ENCODE measurements at places on chromosomes 16 and 17.

DNA sequence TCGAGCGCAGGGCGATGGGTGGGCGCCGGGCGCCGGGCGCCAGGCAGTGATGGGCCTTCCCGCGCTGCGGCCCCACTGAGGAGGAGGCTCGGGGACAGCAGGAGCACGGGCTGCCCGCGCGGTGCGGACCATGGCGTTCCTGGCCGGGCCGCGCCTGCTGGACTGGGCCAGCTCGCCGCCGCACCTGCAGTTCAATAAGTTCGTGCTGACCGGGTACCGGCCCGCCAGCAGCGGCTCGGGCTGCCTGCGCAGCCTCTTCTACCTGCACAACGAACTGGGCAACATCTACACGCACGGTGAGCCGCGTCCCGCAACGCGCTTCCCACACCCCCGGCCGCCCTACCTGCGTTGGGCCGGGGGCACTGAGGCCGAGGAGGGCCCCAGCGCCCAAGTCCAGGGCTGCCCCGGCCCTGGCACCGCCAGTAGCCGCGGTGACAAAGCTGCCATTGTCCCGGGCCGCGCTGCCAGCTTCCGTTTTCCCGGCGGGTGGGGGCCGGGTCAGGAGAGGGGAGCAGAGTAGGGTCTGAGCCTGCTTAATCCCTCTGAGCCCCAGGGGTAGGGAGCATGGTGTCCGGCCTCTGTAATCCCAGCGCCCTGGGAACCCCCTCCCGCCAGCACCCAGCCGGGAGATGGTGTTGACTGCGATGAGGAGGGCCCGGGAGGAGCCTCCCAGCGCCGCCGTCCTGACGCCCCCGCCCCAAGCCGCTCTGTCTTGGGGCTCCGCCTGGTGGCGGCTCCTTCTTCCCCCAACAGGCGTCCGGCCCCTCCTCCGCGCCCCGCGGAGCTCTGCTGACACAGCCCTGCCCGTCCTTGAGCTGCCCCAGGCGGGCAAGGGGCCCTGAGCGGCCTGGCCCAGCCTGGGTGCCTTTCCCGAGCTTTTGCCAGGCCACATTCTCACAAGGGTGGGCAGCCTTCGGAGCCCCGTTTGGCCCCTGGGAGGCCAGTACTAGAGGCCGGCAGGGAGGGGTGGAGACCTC lies 685 bp downstream of the PAQR4 start:
- DNase-seq = peak; percentile 86

- DNase-seq = no peak
Measured at GRCh38 chr17:12631076-12631475, 34.6 kb upstream of the MYOCD start.

GRCh38 chr16:70552675-70553074 lies 29.1 kb downstream of the SF3B3 start:
- no peak for DNase-seq

DNA sequence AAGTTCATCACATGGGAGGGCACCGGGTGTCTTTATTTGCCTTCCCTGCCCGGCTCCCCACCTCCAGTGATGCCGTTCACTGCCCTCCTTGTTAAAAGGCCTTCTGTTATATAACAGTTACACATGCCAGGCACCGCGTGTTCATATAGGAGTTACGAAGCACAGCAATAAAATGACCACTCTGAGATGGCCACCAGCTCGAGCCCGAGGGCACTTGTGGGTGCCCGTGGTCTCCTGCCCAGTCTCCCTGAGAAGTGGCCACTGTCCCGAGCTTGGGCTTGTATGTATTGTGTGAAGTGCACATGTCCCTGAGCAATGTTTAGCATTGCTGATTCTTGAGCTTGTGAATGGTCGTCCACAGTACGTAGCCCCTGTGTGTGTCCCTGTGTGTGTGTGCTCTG lies 355.6 kb downstream of the SEC14L1 start:
- no peak for DNase-seq

DNA sequence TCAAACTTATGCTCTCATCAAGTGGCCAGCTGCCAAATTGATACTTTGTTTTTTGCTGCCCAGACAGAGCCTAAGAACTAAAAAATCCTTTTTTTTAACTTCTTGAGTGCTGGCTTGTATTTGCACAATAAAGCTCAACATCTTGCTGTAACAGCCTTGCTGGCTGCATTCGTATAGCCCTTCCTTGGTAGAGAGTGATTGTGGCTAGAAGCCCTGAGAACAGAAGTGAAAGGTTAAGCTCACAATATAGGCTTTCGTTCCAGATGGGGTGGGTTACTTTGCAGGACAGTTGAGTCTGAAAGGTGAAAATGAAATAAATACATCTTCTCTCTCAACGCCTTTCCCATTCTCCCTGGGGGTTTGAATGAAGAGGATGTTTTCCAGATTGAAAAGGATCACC lies 278.8 kb downstream of the HS3ST3B1 start:
- no peak for DNase-seq

DNA sequence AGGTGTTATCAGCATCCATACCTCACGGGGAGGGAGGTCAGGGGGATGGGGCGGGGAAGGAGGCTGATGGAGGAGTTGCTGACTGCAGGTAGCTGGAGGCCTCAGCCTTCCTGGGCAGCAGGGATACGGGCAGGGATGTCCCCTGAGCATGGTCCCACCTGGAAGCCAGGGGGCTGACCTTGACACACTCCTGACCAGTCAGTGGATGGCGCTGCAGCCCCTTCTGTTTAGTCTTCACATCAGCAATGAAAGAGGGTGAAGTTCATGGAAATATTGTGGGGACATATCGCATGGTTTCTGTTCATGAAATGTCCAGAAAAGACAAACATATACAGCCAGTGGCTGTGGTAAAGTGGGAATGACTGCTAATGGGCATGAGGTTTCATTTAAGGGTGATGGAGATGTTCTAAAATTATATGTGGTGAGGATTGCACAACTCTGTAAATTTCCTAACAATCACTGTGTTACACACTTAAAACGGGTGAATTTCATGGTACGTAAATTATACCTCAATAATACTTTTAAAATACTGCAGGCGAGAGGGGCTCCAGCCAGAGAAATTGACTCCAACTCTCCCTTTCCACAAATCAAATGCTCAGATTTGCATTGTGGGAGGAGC lies 489.6 kb downstream of the CDH13 start:
- DNase-seq = no peak

DNA sequence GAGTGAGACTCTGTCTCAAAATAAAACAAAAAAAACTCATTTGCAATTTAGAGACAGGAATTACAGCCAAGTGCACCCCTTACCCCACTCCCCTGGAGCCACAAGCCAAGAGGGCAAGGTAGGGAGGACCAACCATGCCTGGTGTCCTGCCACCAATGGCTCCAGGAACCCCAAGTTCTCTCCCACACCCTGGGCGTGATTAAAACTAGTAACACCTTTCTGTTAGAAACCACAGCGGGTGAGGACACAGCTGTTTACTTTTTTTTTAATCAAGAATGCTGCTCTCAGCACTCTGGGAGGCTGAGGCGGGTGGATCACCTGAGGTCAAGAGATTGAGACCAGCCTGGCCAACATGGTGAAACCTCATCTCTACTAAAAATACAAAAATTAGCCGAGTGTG lies 38.1 kb downstream of the ANKRD11 start:
- DNase-seq = no peak

DNA sequence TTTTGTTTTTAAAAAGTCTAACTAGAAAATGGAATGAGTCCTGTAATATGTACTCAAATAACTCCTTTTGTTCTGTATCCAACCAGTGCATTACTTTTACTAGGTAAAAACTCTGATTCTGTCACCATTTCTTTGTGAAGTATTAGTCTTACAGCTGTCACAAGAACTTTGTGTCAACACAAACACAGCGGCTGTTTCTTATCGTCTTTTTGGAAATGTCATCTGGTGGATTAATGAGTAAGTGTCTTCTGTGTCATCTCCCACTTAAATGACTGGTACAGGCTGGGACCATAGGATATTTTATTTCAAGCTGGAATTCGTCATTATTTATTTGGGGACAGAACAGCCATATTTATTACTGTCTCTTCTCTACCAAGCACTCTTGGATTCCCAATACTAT lies 19.1 kb upstream of the ALDH3A2 start:
- no peak for DNase-seq

DNA sequence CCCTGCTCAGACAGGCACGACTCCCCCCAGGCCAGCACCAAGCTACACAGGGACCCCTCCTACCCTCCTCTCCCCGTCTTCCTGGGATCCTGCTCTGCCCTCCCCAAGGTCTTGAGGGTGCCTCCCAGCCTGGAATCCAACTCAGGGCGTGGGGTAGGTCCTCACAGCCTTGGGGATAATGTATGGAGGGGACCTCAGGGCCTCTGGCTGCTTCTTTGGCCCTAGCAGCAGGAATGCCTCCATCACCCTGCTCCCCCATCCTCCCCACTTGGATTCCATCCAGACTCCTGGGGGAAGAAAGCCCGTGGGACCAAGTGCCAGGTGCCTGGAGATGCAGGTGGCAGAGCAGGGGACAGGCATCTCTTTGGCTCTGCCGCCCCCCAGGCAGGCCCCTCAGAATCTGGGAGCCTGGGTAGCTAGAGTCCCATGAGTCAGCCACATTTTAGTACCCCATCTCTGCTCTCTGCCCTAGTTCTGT lies 10.7 kb upstream of the STAC2 start:
- DNase-seq = no peak

GRCh38 chr17:10135539-10136257 lies 62.7 kb downstream of the GAS7 start:
- no peak for DNase-seq

GRCh38 chr17:31202968-31203367 lies 94.1 kb downstream of the OMG start:
- DNase-seq = no peak

GRCh38 chr16:71520550-71520949 lies 5.7 kb upstream of the CHST4 start:
- no peak for DNase-seq

DNA sequence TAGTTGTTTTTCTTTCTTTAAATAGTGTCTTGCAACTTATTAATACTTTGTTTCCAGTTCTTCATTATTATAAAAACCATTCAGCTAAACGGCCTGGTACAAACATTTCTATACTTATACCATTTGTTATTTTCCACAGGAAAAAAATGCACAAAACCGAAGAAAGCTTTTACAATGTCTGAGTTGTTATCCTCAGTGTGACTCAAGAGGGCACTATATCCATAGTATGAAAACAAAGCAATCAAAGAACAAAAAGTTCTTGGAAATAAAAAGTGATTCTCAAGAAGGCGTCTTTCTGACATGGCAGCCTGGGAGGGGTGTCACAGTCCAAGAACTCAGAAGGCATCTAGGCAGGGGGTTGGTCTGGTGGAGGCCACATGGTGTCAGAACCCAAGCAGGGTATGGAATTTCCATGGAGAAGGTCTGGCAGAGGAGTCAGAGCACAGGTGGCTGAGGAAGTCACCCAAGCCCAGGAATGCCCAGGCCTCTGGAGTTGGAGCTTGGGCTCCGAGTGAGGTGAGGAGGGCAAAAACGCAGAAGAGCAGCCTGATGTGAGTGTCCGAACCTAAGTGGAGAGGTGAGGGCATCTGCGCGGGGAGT lies 70.9 kb upstream of the ATP2A3 start:
- DNase-seq = no peak

- DNase-seq = no peak
Measured at GRCh38 chr17:14553847-14554246, 253.0 kb downstream of the HS3ST3B1 start.

DNA sequence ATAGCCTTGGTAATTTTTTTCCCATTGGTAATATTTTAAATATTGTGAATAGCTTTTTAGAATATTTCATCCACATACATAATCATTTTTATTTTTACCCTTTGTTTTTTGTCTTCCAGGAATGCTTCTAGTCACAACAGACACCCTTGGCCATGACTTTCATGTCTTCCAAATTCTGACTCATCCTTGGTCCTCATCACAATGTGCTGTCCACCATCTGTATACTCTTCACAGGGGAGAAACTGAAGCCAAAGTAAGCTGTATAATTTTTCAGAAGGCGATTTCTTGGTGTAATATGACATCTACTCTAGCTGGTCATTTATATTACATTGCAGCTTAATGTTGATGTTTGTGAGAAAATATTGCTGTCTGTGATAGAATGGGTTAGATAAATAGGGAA lies 269.4 kb downstream of the BCAS3 start:
- no peak for DNase-seq

DNA sequence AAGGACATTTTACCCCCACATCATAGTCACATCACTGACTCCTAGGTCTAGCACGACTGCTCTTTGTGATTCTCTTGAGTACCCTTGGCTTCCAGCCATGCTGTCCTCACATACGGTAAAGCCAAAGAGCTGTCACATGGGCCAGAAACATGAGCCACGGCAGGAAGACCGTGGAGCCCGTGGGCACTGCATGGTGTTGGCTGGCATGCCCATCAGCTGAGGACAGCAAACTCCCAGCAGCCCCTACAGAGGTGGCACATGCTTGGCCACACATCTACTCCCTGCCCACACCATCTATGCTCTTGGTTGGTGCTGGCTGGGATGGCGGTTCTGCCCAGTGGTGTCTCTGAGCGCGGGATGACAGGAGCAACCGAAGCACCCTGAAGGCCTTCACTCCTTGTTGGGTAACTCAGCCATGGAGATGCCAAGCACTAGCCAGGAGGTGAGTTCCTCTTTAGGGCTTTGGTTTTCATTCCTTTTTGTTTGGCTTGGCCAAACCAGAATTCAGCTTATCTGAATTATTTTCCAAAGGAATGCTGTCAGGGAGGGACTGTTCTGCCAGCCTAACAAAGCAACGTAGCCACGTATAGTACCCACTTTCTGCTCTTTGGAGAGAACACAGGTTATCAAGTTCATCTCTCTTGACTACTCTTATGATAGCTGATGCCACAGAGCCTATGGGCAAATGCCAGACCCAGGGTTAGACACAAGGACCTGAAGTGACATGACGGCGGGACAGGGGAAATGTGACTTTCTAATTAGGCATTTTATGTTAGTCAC lies 10.0 kb downstream of the TNFAIP1 start:
- no peak for DNase-seq

DNA sequence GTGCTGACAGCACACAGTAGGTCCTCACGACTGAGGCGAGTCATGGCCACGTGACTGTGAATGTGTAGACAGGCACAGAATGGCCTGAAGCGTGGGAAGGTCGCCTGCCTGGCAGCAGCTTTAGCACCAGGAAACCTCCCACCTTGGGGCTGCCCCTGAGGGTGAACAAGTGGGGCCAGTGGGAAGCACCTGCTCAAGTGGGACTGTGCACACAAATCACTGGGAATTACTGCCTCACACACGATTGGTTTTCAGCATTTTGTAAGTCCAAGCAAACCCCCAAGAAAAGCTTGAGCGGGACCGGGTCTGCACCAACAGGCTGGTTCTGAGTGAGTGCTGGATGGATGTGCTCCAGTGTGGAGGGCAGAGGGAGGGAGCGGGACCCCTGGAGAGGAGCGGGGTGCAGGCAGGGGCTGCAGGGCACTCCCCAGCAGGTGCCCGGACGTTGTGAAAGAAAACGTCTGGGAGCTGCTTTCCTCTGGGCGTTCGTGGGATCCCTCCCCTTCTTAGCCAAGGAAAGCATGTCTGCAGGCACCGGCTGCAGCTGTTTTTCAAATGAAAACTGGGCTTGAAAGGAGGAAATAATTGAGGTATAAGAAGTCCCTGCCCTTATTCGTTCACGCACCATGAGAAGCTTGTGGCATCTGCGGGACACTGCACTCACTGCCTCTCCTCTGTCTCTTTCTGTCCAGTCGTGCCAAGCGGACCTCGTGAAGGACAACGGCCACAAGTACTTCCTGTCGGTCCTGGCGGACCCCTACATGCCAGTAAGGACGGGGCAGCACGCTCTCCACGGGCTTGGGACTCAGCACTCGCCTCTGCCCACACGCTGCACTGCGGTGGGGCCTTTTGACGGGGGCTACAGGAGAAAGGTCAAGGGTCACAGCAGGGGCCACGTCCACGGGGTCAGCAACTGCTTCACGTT lies 111.7 kb upstream of the CHMP6 start:
- DNase-seq = no peak

- no peak for DNase-seq
Measured at GRCh38 chr16:20016234-20016633, 57.5 kb downstream of the GPR139 start.

GRCh38 chr17:9226794-9227135 lies 205.5 kb downstream of the NTN1 start:
- peak; percentile 24 for DNase-seq

All from stimulated activated CD4-positive, alpha-beta T cell treated with anti-CD3 and anti-CD28 coated beads, Interleukin-1b, Interleukin-23, amount 100 ng/mL, for 48 hours (primary cell).